AG09319 (cell line): ENCODE measurements at places on chromosomes 6 and 20.

DNA sequence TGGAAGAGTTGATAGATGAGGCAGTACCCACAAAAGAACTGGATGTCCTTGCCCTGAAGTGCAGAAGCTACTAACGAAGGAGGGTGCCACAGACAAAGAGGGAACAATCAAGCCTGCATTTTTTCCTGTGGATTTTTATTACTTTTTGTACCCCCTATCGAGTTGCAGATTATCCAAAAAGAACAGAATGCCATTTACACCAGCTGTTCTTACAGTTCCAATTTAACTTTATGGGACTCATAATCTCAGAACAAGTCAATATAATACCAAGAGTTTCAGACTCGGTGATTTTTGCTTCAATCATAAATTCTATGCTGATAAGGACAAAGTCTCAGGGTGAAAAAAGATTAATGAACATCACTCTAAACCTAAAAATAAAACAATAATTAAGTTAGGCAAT, 4.0 kb upstream of the CNKSR3 start:
- DNase-seq, result no peak

DNA sequence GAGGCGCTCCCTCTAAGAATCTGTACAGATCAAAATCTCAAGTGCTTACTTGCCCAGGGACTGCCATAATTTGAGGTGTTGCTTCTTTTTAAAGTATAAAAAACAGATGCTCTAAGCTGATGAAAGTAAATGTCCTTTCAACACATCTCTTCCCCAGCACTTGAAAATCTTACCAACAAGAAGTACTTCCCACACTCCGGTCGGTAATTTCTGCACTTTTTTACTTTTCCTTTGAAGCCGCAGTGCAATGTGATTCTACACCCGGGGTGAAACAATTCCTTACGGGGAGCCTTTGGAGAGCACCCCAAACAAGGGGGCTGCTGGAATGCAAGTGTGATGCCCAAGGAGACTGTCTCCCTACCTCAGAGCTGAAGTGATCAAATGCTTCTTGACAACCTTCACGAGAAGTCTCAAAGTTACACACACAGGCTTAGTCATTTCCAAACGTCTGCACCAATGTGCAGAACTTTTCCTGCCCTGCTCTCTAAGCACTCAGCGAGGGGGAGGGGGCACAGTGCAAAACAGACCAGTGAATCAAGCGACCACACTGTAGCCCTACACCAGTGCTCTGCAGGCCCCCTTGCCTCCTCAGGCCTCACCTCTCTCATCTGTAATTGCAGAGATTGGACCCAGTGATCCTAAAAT, 56.7 kb downstream of the ATXN1 start:
- no peak for DNase-seq

DNA sequence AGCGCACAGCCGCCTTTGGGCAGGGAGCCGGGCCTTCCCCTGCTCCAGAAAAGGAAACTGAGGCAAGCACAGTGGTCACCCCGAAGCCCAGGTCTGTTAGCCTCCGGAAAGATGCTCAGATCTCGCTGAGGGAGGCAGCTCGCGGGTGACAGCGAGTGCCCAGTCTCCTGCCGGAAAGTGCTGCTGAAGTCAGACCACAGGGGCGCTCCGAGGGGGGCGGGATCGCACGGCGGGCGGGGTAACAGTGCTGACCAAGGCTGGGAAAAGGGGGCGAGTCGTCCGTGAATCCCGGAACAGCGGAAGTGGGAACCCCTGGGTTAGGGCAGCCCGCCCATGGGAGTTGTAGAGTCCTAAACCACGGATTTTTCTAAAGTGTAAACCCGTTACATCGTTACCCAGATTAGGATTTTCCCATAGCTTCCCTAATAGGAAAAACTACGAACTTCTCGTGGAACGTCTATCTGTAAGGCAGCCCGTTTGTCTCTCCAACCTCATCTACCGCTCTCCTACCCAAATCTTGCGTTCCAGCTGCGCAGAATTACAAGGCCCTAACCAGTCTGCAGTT, 504 bp downstream of the VPS16 start:
- peak; percentile 34 for DNase-seq

- no peak for DNase-seq
These were observed 150.9 kb downstream of the ARID1B start for GRCh38 chr6:156928126-156928525.

- DNase-seq, result no peak
These were observed 141.6 kb upstream of the AKAP12 start for GRCh38 chr6:151098166-151098565.

GRCh38 chr6:45293306-45293705, 34.8 kb upstream of the RUNX2 start:
- no peak for DNase-seq

DNA sequence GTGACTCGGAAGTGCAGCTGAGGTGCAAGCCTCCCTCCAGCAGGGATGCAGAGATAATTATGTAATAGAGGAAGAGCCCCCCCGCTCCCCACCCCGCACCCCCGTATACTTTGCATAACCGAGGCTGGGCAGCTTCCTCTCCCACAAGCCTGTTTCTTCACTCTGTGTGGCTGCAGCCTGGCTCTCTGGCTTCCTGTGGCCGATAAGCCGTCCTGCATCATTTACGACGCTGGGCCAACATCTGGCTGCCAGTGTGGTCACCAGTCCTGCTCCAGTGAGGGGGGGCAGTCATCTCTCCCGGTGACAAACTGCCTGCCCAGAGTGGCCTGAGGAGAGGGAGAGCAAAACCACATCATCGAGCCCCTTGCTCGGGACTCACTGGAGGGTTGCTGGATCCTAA, 59.2 kb downstream of the RBM38 start:
- DNase-seq, result no peak

DNA sequence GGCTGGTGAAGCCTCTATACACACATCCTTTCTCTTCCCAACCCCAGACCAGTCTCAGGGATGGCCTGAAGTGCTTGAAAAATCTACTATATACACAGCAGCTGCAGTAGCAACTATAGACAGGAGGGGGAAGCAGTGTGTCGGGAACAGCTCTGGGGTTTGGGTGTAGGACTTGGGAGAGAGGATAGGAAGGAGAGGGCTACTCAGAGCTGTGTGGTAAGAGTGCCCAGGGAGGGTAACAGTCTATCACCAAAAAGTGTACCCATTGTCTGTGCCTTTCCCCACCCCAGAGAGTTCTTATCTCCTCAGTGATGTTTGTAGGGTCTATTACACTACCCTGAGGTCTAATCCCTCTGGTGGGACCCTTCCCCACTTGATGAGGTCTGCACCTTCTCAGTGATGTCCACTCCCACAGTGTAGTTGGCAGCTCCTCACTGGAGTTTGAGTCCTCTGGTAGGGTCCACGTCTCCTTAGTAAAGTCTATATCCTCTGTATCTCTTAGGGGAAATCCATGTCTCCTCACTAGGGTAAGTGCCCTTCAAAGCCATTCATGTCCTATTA, 1.5 kb upstream of the GGT7 start:
- peak; percentile 77 for DNase-seq

- DNase-seq, result no peak
These were observed 17.6 kb downstream of the HLA-DOB start for GRCh38 chr6:32799168-32799567.

DNA sequence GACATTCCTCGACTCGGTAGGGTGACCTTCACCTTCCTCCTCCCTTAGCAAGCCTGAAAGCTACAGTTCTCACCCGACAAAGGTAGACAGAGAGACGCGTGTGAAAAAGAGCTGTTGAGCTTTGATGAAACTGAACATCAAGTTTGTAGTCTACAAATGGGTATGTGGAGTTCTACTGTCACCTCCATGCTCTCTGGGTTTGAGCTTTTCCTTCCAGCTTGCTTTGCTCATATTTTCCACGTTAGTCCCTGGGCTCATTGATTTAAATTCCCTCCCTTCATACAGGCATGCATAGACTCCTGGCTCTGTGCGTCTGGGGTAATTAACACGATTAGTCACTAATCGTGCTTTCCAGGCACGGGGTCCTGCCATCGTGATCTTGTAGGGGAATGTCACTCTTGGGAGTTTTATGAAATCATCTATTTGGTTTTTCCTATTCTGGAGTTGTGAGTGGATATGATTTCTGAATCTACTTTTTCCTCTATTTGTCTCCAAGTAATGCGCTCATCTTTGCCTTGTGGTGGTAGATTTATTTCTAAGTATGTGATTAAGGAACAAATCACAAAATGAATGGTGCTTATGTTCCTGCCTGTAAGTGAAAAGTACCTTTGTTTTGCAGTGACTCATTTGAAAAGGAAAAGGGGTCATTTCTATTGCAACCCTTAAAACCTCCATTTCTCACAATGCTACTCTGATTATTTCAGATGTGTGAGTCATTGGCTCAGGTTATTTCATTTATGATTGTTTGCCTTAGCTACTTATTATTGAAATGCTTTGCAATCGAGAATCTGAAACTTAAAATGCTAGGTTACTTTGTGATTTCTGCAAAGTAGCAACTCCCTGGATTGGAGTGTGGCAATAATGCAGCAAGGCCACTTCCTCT, 154.6 kb downstream of the ZDHHC14 start:
- DNase-seq, result peak; percentile 43

- no peak for DNase-seq
These were observed 41.5 kb downstream of the CTCFL start for GRCh38 chr20:57483287-57484050.

DNA sequence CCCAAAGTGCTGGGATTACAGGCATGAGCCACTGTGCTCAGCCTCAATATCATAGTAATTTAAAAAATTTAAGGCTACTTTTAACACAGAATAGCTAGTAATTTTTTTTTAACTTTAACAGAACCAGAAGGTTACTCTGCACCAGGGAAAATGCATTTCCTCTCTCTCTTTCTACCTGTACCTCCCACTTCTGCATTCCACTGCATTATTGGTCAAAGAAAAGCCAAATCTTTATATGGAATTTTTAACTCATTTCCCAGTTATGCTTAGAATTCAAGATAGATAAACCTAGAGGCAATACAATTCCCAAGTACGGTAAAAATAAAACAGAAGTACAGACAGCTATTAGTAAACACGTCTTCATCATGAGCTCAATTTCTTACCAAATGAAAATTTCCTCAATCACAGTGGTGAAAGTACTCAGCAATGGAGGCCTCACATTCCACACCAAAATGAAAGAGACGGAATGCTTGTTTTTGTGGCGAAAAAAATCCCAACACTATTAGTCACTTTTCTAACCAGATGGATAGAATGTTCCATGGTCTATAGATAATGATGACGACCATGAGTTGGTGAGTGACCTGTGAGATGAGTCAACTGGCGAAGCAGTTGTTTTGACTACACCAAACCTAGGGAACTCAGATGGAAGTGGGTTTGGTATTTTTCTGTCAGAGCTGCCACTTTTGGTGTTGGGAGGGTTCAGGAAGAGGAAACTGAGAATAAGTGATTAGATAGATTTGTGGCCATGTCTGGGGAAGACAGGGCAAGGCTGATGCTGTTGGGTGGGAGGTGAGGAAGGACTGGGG, 104.7 kb upstream of the SGK1 start:
- DNase-seq, result peak; percentile 86

- DNase-seq, result no peak
These were observed 1.0 kb downstream of the PXDC1 start for GRCh38 chr6:3750317-3751076.

GRCh38 chr6:168363302-168363701, 43.7 kb upstream of the DACT2 start:
- DNase-seq, result no peak

DNA sequence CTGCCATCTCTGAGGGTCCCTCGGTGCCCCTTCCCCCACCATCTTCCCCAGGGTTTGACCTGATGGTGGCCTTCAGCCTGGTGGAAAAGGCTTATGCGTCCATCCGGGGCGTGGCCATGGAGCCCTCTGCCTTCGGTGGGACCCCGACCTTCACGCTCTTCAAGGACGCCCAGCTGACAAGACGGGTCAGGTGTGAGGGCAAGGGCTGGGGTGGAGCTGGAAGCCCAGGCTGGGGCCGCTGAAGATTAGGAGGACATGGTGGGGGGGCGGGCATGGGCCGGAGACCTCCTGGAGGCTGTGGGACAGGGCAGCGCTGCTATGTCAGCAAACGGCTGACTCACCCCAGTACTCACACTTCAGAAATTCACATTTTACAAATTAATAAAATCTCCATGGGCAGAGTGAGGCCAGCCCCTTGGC, 23.5 kb downstream of the COL20A1 start:
- DNase-seq, result no peak

- DNase-seq, result no peak
These were observed 337 bp downstream of the ESF1 start for GRCh38 chr20:13784271-13784892.

DNA sequence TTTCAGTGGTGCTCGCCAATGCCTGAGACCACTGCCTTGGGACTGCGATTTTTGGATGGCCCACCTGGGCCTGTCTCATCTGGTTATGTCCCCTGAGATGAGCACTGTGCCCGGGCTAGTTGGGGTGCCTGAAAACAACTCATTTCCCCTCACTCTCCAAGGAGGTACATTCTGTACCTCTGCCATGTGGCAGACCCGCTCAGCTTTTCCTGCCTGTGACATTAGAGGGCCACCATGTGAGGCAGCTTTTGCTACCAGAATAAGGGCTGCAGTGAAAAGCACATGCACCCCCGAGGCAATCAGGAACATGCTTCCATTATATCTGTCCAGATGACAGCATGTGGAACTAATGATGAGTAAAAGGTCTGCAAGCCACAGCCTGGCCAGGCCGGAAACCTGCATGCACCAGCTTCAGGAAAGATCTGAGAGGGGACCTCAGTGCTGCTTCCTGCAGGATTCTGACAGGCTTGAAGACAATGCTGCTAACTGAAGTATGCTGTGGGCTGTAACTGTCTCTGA, 11.3 kb upstream of the SRSF6 start:
- DNase-seq, result no peak

DNA sequence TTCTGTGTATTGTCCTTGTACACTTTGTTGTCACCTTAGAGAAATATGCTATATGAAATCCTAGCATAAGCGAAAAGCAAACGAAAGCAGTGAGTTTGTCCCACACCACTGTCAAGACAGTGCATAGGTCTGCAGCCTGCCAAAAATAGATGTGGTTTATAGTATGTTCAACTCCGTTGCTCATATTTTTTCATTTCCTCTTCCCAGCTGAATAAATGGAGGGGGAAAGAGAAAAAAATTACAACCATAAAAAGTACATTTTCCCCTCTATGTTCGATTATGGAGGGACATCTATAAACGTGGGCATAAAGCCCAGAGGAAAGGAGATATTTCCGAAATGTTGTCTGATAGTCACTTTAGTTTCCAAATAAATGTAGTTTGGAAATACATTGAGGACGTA, 25.8 kb downstream of the PRL start:
- no peak for DNase-seq

DNA sequence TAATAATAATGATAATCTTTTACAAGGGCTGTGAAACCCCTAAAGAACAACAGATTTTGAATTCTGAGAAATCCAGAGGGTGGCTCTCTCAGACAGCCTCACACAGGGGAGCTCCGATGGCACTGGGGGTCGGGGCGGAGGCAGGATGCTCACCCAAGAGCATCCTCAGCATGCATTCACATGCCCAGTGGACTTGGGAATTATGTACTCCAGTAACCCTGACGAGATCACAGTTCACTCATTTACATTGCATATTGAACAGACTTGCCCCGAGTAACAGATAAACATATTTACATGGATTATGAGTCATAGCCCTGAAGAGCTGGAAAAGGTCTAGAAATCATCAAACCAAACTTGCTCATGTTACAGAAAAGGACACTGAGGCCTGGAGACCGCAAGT, 482.7 kb upstream of the JARID2 start:
- peak; percentile 35 for DNase-seq

GRCh38 chr20:47453167-47453782, 48.4 kb upstream of the NCOA3 start:
- peak; percentile 43 for DNase-seq

GRCh38 chr6:69022993-69023392, 387.9 kb downstream of the ADGRB3 start:
- DNase-seq, result no peak

GRCh38 chr6:11129908-11130565, 18.5 kb upstream of the ERVFRD-1 start:
- DNase-seq, result no peak
